Activated CD8-positive, alpha-beta memory T cell treated with anti-CD3 and anti-CD28 coated beads, Interleukin-2, amount 10 ng/mL, durations not matched to agents 7 days and 5 days (primary cell): ENCODE measurements at places on chromosomes 4 and X. TPM values are rescaled to one million over a fixed set of nuclear protein-coding genes. Genes with fewer than 3 reads are reported as not detected.

DNA sequence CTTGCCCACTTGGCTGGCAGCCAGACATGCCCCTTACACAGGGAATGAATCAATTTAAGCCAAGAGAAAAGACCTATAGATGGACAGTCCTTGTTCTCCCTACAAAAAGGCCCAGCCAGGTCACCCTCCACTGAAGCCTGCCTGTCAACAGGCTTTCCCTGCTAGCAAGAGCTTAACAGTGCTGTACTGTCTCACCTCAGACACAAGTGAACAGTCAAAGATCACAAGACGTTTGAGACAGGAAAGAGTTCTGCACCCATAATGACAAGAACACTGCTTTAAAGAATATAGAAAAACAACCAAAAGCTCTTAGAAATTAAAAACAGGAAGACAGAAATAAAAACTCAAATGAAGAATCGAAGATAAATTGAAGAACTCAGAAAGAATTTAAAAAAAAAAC lies 4.6 kb downstream of the RNF175 start:
- H3K4me3 ChIP-seq = no peak overlapping the region
- no peak overlapping the region for H3K27ac ChIP-seq
- DNase-seq = no peak
- peaks cover 69% of the 10 kb centered on the region for H3K27me3 ChIP-seq
- H3K36me3 ChIP-seq = no peaks in the 10 kb centered on the region

DNA sequence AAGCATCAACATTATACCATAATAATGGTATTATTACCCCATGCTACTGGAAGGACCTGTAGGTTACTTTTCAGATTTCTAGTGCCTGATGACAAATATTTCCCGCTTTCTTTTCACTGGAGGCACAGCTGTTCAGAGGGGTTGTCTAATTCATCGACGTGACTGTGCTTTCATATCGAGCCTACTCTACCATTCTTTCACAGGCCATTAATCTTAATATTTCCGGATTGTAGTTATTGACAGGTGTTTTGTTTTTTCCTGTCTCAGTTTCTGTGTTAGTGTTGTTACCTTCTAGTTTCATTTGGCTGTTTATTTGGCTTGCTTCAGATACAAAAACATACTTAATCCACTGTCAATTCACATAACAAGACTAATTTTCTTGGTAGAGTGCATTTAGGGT lies 330.9 kb downstream of the SPOCK3 start:
- H3K27ac ChIP-seq = no peak overlapping the region
- DNase-seq = no peak
- no peaks in the 10 kb centered on the region for H3K4me1 ChIP-seq
- H3K4me3 ChIP-seq = no peak overlapping the region

DNA sequence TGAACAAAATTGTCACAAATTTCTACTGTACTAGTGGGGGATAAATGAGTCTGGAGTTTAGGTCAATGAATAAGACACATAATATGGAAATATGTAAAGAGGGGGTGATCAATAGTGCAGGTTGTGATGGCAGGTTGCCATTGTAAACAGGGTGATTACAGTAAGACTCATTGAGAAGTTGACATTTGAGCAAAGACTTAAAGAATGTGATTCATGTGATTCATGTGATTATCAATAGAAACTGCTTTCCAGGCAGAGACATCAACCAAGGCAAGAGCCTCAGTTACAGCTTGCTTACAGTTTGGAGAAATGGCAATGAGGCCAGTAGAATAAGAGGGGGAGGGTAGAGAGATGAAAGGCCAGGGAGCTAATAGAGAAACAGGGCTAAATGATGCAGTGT lies 45.8 kb upstream of the GIMD1 start:
- H3K4me3 ChIP-seq = no peak overlapping the region
- H3K27me3 ChIP-seq = peaks cover 3% of the 10 kb centered on the region
- no peaks in the 10 kb centered on the region for H3K36me3 ChIP-seq
- DNase-seq = no peak

DNA sequence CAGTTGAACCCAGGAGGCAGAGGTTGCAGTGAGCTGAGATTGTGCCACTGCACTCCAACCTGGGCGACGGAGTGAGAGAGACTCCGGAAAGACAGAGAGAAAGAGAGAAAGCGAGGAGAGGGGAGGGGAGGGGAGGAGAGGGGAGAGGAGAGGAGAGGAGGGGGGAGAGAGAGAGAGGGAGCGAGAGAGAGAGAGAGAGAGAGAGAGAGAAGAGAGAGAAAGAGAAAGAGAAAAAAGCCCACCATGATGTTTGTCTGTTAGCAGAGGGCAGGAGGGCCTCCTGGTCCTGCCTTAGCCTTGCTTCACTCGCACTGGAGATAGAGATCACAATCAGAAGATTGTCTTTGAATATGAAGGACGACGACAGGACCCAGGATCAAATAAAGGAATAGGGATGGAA lies 18.7 kb upstream of the BCORL1 start:
- no peak overlapping the region for H3K4me3 ChIP-seq

- no peaks in the 10 kb centered on the region for H3K27me3 ChIP-seq
- H3K36me3 ChIP-seq = peaks cover 24% of the 10 kb centered on the region
- H3K27ac ChIP-seq = peak overlapping the region; percentile 82
- peaks cover 48% of the 10 kb centered on the region for H3K4me1 ChIP-seq
- peak overlapping the region; percentile 84 for H3K4me3 ChIP-seq
These were observed 19.1 kb downstream of the SH3BP2 start for GRCh38 chr4:2811830-2812611.

GRCh38 chr4:145839151-145839550 lies 99.5 kb downstream of the ZNF827 start:
- H3K36me3 ChIP-seq = peaks cover 15% of the 10 kb centered on the region
- no peak overlapping the region for H3K4me3 ChIP-seq
- peaks cover 14% of the 10 kb centered on the region for H3K4me1 ChIP-seq
- DNase-seq = no peak
- H3K27ac ChIP-seq = no peak overlapping the region

DNA sequence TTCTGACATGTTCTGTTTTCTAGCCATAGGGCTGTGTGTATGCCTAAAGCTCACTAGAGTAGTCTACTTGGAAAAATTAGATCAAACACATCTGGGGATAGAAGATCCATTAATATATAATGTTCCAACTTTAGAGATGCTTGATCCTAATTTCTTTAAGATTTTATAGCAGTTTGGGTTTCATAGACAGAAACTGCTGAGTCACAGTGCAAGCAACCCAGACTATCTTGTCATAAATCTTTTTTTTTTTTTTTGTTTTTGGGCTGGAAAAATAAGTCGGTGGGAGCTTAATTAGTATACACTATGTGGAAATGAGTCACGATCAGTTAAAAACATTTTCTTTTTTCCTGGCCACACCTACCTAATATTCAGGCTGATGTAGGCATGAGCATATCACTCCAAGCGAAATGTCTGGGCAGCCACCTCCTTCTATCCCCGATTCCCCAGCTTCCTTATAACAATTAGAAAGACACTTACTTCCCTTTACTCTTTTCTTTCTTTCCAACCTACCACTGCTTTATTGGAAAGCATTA lies 58.2 kb upstream of the CASK start:
- no peaks in the 10 kb centered on the region for H3K4me1 ChIP-seq
- no peak for DNase-seq
- no peak overlapping the region for H3K27ac ChIP-seq
- no peaks in the 10 kb centered on the region for H3K27me3 ChIP-seq
- H3K36me3 ChIP-seq = peaks cover 3% of the 10 kb centered on the region

- H3K27me3 ChIP-seq = peaks cover 26% of the 10 kb centered on the region
These were observed 101.2 kb downstream of the TRAPPC11 start for GRCh38 chr4:183760326-183760725.

GRCh38 chrX:52216541-52216940 lies 31.9 kb downstream of the MAGED4 start:
- H3K27ac ChIP-seq = no peak overlapping the region
- no peak overlapping the region for H3K4me3 ChIP-seq
- no peak for DNase-seq
- no peaks in the 10 kb centered on the region for H3K36me3 ChIP-seq
- H3K27me3 ChIP-seq = peaks cover 7% of the 10 kb centered on the region

DNA sequence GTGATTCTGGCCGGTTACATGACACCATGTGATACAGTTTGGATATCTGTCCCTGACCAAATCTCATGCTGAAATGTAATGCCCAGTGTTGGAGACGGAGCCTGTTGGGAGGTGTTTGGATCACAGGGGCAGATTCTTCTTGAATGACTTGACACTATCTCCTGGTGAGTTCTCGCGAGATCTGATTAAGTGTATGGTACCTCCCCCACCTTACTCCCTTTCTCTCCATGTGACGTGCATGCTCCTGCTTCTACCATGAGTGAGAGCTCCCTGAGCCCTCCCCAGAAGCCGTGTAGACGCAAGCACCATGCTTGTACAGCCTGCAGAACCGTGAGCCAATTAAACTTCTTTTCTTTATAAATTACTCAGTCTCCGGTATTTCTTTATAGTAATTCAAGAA lies 23.6 kb downstream of the CPE start:
- peaks cover 16% of the 10 kb centered on the region for H3K27me3 ChIP-seq
- H3K4me1 ChIP-seq = no peaks in the 10 kb centered on the region
- no peak overlapping the region for H3K4me3 ChIP-seq
- H3K36me3 ChIP-seq = no peaks in the 10 kb centered on the region

The ARHGEF6 gene
- 108 TPM for total RNA-seq
